Stimulated activated CD4-positive, alpha-beta T cell treated with anti-CD3 and anti-CD28 coated beads, Interleukin-1b, Interleukin-23, amount 100 ng/mL, for 1 hour (primary cell): ENCODE measurements at places on chromosomes 16 and 17.

DNA sequence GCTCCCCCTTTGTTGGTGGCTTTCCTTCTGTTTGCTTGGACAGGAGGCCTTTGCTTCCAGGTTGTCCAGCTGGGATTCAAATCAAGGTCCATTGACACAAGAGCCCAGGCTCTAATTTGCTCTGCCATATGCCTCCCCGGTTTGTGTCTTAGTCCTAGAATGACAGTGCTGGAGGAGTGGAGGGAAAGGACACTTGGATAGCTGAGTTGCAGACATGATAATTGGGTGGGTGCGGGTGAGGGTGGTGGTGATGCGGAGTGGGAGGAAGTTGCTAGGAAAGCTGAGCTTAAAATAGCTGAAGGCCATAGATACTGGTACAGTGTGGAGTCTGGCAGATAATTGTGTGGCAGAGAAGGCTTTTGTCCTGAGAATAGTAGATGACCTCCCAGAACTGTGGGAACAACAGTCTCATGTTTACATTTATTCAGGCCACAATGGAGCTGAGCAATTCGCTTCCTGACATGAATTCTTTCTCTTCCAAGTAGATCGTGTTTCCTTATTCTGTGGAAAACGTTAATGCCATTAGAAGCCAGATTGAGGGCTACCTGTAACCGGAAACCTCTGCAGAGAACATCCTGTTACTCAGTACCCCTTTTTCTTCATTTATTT, 23.8 kb downstream of the SEC14L1 start:
- DNase-seq = no peak

GRCh38 chr17:60902399-60902798, 224.7 kb downstream of the BCAS3 start:
- DNase-seq = no peak

- no peak for DNase-seq
Measured at GRCh38 chr16:10504404-10504885, 76.0 kb downstream of the EMP2 start.

GRCh38 chr17:43713494-43714162, 45.0 kb downstream of the SOST start:
- DNase-seq = no peak

- DNase-seq = no peak
Measured at GRCh38 chr17:39738568-39738901, 797 bp downstream of the GRB7 start.

- DNase-seq = no peak
Measured at GRCh38 chr17:37130984-37131446, 182.3 kb downstream of the AATF start.

- DNase-seq = no peak
Measured at GRCh38 chr16:61770301-61770700, 265.9 kb downstream of the CDH8 start.

DNA sequence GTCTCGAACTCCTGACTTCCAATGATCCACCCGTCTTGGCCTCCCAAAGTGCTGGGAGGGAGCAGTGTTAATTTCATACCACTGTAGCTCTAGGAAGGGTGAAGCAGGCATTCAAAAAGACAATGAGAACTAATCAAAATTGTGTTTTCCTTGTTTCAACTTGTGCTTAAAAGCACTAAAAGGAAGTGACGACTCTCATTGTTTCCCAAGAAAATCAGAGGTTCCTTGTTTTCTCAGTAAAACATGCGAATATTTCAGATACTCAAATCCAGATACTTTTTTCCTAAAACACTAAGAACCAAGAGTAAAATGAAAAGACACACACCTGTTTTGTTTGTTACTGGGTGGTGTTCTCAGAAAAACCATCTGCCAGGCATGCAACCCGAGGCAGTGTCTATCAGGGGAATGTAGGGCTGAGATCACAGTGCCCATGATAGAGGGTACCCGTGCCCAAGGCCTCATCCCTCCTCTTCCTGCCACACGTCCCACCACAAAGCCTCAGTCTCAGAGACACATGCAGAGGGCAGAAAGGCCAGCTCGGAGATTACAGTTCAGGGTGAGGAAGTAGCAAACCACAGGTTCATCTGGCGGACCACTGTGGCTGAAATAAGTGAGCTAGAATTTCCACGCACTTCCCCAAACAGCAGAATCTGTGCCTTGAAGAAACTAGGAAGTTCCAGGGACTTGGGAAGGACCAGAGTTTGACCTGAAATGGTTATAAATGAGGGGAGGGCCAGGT, 33.7 kb downstream of the GINS3 start:
- DNase-seq = no peak

DNA sequence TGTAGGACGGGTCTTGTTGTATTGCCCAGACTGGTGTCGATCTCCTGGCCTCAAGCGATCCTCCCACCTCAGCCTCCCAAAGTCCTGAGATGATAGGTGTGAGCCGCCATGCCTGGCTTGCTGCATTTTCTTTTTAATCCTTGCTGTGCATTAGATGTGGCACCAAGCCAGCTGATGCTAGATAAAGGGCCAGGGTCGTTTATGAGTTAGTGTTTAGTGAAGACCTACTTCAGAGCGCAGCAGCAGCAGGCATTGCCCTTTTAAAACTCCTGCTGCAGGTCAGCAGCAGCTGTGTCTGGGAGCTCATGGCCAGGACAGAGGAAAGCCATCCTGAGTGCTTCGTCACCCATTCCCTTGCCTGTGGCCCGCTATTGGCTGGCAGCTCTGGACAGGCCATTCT, 237.3 kb downstream of the CCDC182 start:
- no peak for DNase-seq

DNA sequence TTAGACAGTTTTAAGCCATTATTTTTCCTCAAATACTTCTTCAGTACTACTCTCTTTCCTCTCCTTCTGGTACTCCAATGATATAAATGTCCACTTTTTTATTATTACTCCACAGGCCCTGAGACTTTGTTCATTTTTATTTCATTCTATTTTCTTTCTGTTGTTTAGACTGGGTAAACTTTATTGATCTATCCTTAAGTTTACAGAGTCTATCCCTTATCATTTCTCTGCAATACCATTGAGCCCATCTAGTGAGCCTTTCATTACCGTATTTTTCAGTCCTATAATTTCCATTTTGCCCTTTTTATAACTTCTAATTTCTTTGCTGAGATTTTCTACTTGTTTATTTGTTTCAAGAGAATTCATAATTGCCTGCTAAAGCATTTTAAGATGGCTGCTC, 193.7 kb downstream of the TOX3 start:
- no peak for DNase-seq
